Thymus (tissue), 14 donors: ENCODE measurements at places on chromosomes 7 and 10.
A peak's percentile ranks its signal among the peaks of the same experiment; 100 is the strongest.

DNA sequence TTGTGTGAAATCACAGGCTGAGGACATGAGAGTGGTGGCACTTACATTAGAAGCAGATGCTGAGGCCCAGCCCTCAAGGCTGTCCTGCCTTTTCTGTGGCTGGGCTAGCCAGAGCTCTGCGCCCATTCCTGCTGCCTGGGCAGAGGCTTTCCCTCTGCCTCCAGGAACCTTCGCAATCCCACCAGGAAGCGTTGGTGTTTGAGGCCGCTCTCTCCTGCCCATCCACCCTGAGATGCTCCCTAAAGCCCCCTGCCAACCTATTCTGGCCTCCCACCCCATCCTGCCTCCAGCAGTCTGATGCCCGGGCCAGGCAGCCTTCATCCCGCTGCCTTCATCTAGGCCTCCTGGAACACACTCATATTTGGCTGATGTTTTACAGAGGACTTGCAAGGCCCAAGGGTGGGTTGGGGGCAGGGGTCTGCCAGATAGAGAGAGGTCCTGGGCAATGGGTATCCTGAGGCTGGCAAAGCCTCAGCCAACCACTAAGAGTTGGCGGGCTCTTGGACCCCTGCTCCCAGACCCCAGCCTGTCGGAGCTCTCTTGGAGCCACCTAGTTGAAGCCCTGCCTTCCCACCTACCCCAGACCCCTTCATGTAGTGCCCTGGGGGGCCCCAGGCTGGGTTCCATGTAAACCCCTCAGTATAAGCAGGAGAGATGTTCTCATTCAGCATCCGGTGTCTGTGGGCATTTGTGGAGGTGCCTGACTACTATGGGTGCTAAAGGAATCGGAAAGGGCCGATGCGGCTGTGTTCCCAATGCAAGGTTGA, 32.7 kb downstream of the LDB3 start:
- no peaks in the 10 kb centered on the region for H3K27me3 ChIP-seq
- H3K4me1 ChIP-seq = no peaks in the 10 kb centered on the region

GRCh38 chr7:132295175-132295574, 281.1 kb downstream of the PLXNA4 start:
- no peaks in the 10 kb centered on the region for H3K27me3 ChIP-seq
- no peak overlapping the region for H3K27ac ChIP-seq
- H3K4me3 ChIP-seq = no peak overlapping the region
- no peak for DNase-seq
- H3K36me3 ChIP-seq = no peaks in the 10 kb centered on the region

GRCh38 chr10:93032105-93032808, 28.3 kb upstream of the CYP26C1 start:
- H3K27ac ChIP-seq = no peak overlapping the region
- no peaks in the 10 kb centered on the region for H3K27me3 ChIP-seq
- H3K36me3 ChIP-seq = no peaks in the 10 kb centered on the region
- no peaks in the 10 kb centered on the region for H3K4me1 ChIP-seq

GRCh38 chr7:136900005-136900404, 31.6 kb downstream of the CHRM2 start:
- DNase-seq = no peak
- H3K27ac ChIP-seq = no peak overlapping the region
- H3K4me1 ChIP-seq = no peaks in the 10 kb centered on the region

GRCh38 chr7:24981171-24981951, 1.4 kb upstream of the OSBPL3 start:
- no peak for DNase-seq
- H3K36me3 ChIP-seq = no peaks in the 10 kb centered on the region
- H3K27ac ChIP-seq = no peak overlapping the region
- peak overlapping the region; percentile 94 for H3K4me3 ChIP-seq

- H3K36me3 ChIP-seq = peaks cover 17% of the 10 kb centered on the region
- H3K27ac ChIP-seq = no peak overlapping the region
- no peak for DNase-seq
- no peak overlapping the region for H3K4me3 ChIP-seq
Measured at GRCh38 chr7:1957471-1958225, 275.1 kb downstream of the MAD1L1 start.

DNA sequence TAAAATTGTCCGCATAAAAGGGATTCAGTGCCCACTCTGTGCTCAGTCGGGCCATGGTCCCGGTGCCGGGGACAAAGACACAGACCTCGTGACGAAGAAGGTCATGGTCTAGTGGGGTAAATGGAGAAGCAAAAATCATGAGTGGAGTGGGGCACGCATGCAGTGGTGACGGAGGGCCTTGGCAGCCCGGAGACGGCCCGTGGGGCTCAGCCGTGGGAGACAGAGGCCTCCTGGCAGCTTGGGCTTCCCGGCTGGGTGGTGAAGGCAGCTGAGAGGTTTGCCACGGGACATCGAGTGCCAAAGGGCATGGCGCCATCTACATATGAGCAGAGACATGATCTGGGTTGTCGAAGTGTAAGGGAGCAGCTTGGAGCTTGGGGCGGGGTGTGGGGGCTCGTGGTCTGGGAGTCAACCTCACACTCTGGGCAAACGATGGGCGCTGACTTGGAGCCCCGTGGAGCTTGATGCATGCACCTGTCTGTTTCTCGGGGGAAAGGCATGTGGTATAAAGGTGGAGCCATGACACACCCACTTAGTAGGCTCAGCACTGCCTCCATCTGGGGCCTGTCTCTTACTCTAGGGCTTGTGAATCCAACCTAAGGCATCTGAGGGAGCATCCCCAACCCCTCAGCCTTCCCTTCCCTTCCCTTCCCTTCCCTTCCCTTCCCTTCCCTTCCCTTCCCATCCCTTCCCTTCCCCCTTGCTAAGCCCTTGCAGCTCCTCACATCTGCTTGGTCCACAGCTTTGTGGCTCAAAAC, 151.0 kb upstream of the INSYN2A start:
- no peaks in the 10 kb centered on the region for H3K4me1 ChIP-seq
- H3K27ac ChIP-seq = peak overlapping the region; percentile 30
- peak; percentile 22 for DNase-seq
- H3K36me3 ChIP-seq = no peaks in the 10 kb centered on the region

- no peaks in the 10 kb centered on the region for H3K27me3 ChIP-seq
- H3K27ac ChIP-seq = no peak overlapping the region
- no peak overlapping the region for H3K4me3 ChIP-seq
- no peaks in the 10 kb centered on the region for H3K36me3 ChIP-seq
- DNase-seq = no peak
Measured at GRCh38 chr10:122010405-122011050, 21.6 kb downstream of the TACC2 start.

GRCh38 chr10:120833222-120833928, 17.8 kb upstream of the WDR11 start:
- no peak overlapping the region for H3K4me3 ChIP-seq
- H3K27ac ChIP-seq = no peak overlapping the region
- no peak for DNase-seq
- no peaks in the 10 kb centered on the region for H3K27me3 ChIP-seq
- no peaks in the 10 kb centered on the region for H3K4me1 ChIP-seq

GRCh38 chr7:5679048-5679812, 102.2 kb downstream of the RNF216 start:
- H3K4me1 ChIP-seq = peaks cover 29% of the 10 kb centered on the region
- no peak overlapping the region for H3K4me3 ChIP-seq
- DNase-seq = no peak
- H3K36me3 ChIP-seq = peaks cover 8% of the 10 kb centered on the region
- no peaks in the 10 kb centered on the region for H3K27me3 ChIP-seq

DNA sequence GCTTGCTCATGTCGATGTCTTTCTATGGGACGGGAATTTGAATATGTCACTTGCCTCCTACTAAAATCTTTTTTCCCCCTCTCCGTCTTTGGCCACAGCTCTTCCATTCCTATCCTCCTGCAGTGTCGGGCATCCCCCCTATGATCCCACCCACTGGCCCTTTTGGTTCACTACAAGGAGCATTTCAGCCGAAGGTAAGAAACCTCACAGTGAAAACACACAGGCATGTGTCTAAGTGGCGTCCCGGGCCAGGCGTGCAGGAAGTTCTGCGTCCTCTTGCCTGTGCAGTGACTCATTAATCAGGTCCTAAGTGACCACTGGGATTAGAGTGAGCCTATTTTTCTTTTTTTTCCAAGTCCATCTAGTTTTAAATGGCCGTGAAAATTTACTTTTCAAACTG, 360.5 kb upstream of the GALNT17 start:
- peaks cover 14% of the 10 kb centered on the region for H3K36me3 ChIP-seq
- H3K4me3 ChIP-seq = no peak overlapping the region
- DNase-seq = no peak
- H3K27ac ChIP-seq = no peak overlapping the region
- H3K4me1 ChIP-seq = peaks cover 8% of the 10 kb centered on the region

GRCh38 chr10:31393844-31394243, 74.8 kb downstream of the ZEB1 start:
- no peaks in the 10 kb centered on the region for H3K27me3 ChIP-seq
- no peaks in the 10 kb centered on the region for H3K4me1 ChIP-seq
- no peak for DNase-seq
- H3K36me3 ChIP-seq = peaks cover 22% of the 10 kb centered on the region
- H3K27ac ChIP-seq = no peak overlapping the region
